ENCODE measurements at places on chromosomes 16 and 17.

GRCh38 chr16:741986-742629 lies 1.3 kb upstream of the CIAO3 start:
- H3K36me3 ChIP-seq, result peaks cover 15% of the 10 kb centered on the region
- no peak overlapping the region for H3K4me3 ChIP-seq
- no peak overlapping the region for H3K27ac ChIP-seq

DNA sequence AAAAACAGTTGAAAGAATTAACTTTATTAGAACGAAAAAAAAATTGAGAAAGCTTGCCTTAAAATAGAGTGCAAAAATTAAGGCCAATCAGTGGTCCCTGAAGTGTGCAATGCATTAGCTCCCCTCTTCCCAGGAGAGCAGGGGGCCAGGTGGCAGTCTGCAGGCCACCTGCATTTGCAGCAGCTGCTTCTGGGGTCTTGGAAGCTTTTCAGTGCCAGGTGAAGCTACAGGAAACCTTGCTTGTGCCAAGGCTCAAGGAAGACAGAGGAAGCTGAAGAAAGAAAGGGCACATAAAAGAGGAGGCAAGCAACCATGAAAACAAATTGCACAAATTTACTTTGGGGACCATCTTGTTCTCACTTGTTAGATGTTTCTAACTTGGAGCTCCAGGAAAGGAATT lies 50.5 kb upstream of the MTMR4 start:
- H3K36me3 ChIP-seq, result no peaks in the 10 kb centered on the region
- no peak overlapping the region for H3K4me3 ChIP-seq
- H3K4me1 ChIP-seq, result no peaks in the 10 kb centered on the region
- no peak for DNase-seq

- H3K4me3 ChIP-seq, result no peak overlapping the region
- H3K36me3 ChIP-seq, result no peaks in the 10 kb centered on the region
- no peak overlapping the region for H3K27ac ChIP-seq
- no peak for DNase-seq
- H3K4me1 ChIP-seq, result peaks cover 34% of the 10 kb centered on the region
Observed at GRCh38 chr16:55144651-55145050, 179.4 kb upstream of the IRX6 start.

GRCh38 chr16:3215601-3216262 lies 19.2 kb downstream of the ZNF200 start:
- H3K4me1 ChIP-seq, result peaks cover 30% of the 10 kb centered on the region
- DNase-seq, result no peak
- H3K36me3 ChIP-seq, result no peaks in the 10 kb centered on the region

GRCh38 chr16:57358527-57359095 lies at the start of gene CCL22:
CCL22 (plus strand) TSS chr16:57358783; CDS start chr16:57358817, 34 bp downstream.
- DNase-seq, result no peak
- no peak within 1 kb of the TSS for H3K27ac ChIP-seq
- no peak within 1 kb of the TSS for H3K4me3 ChIP-seq

- peaks cover 7% of the 10 kb centered on the region for H3K36me3 ChIP-seq
- no peaks in the 10 kb centered on the region for H3K4me1 ChIP-seq
- H3K27ac ChIP-seq, result no peak overlapping the region
Observed at GRCh38 chr16:75351183-75351582, 82.1 kb downstream of the CFDP1 start.

DNA sequence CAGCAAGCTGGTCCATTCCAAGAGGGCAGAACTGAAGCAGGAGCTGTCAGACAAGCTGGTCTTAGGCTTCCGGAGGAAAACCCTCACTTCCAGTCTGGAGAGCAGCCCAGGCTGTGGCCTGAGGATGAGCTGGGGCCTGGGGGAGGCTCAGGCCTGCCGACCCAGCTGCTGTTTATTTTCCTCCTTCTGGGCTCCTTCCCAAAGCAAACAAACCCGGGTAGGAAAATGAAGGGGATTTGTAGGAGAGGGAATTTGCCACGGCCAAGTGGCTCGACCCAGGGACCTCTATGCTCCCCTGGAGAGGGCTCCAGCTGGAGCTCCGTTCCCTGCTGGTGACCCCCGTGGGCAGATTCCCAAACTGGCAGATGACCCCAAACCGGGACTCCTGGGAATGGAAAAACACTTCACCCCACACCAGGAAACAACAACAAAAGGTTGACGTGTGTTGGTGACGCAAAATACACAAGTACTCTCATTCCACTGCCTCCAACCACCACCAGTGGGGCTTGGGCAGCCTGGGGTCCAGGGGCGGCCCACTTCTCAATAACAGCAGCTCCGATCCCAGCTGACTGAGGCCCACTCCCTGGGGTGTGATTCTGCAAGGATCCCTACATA lies 8.8 kb downstream of the JUP start:
- no peak for DNase-seq
- no peak overlapping the region for H3K27ac ChIP-seq
- no peak overlapping the region for H3K4me3 ChIP-seq
- no peaks in the 10 kb centered on the region for H3K36me3 ChIP-seq
- H3K27me3 ChIP-seq, result no peaks in the 10 kb centered on the region

DNA sequence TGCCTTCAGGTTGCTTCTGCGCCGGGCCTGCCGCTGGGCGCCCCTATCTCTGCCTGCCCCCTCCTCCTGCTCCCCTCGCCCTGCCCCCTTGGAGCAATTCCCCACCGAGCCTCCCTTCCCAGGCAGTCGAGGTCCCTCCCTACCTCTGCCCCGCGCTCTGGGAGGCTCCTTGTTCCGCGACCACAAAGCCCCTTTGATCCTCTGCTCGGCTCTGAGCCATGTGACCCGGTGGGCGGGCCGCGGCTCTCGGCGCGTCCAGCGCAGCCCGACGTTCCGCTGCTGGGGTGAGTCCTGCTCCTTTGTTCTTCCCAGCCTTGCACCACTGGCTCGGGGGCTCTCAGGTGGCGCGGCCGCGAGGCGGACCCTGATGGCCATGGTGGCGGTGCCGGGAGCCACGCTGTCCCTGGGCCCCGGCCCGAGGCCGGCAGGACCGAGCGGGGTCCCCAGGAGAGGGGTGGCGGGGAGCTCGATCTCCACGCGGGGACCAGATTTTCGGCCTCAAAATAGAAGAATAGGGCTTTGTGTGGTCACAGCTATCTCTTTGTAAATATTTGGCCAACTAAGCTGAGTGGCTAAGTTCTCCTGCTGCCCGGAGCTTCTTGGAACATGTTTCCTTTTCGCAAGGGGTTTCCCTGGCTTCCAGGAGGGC lies 310.6 kb downstream of the SEC14L1 start:
- H3K36me3 ChIP-seq, result peaks cover 72% of the 10 kb centered on the region
- peaks cover 81% of the 10 kb centered on the region for H3K4me1 ChIP-seq
- peak overlapping the region; percentile 85 for H3K27ac ChIP-seq
- peak; percentile 92 for DNase-seq
- peak overlapping the region; percentile 68 for H3K4me3 ChIP-seq

DNA sequence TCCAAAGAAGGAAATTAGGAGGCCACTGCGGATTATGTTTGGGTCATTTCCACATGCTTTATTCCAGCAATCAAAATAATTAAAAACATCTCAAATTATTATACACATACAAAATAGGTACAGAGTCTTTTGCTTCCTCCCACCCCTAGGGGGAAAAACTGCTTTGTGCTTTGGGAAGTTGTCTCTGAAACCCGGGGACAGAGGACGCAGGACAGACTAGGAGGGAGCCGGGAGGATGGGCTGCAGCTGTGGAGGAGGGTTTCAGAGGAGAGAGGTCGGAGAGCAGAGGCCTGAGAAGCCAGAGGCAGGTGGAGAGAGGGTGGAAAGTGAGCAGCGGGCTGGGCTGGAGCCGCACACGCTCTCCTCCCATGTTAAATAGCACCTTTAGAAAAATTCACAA lies 17.4 kb downstream of the COL1A1 start:
- H3K4me3 ChIP-seq, result no peak overlapping the region
- H3K27me3 ChIP-seq, result peaks cover 7% of the 10 kb centered on the region
- 0 out of 2 replicates have a peak, but pooled peaks cover 3% of the 10 kb centered on the region for H3K4me1 ChIP-seq
- no peaks in the 10 kb centered on the region for H3K36me3 ChIP-seq
- DNase-seq, result no peak

DNA sequence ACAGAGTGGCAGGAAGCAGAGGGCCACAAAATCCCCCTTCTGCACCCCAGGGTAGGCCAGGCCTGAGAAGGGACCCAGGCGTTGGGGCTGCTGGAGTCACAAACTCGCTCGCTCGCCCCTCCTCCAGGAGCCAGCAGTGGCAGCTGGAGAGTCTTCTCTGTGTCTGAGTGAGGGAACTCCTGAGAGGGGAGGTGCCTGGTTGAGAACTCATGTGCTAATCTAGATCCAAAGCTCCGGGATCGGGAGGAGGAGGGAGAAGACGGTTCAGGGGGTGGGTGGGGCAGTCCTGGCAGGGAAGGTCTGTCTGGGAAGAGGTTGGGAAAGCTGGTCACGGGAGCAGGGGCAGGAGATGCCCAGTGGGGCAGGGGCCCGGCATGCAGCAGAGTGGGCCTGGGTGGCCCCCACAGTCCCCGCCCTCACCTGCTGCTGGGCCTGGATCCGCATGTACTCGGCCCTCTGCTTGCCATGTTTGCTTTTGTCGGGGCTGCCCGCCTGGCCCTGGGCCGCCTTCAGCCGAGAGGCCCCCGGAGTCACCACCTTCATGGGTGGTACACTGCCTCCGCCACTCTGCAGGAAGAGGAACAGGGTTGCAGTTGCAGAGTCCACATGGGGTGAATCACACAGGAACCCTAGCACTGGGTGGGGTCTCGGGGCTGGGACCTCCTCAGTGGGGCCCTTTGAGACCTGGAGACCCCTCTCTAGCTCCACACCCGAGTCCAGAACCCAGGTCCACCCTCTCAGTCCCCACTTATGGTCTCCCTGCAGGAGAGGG lies 62.2 kb downstream of the SRCIN1 start:
- H3K27me3 ChIP-seq, result no peaks in the 10 kb centered on the region
- H3K4me3 ChIP-seq, result no peak overlapping the region
- no peak for DNase-seq
- H3K27ac ChIP-seq, result no peak overlapping the region
- no peaks in the 10 kb centered on the region for H3K4me1 ChIP-seq
- H3K36me3 ChIP-seq, result no peaks in the 10 kb centered on the region

GRCh38 chr17:63579633-63580032 lies 21.1 kb upstream of the TACO1 start:
- H3K36me3 ChIP-seq, result peaks cover 68% of the 10 kb centered on the region
- H3K4me1 ChIP-seq, result peaks cover 3% of the 10 kb centered on the region
- no peaks in the 10 kb centered on the region for H3K27me3 ChIP-seq
- no peak overlapping the region for H3K4me3 ChIP-seq
- H3K27ac ChIP-seq, result no peak overlapping the region
- DNase-seq, result no peak

DNA sequence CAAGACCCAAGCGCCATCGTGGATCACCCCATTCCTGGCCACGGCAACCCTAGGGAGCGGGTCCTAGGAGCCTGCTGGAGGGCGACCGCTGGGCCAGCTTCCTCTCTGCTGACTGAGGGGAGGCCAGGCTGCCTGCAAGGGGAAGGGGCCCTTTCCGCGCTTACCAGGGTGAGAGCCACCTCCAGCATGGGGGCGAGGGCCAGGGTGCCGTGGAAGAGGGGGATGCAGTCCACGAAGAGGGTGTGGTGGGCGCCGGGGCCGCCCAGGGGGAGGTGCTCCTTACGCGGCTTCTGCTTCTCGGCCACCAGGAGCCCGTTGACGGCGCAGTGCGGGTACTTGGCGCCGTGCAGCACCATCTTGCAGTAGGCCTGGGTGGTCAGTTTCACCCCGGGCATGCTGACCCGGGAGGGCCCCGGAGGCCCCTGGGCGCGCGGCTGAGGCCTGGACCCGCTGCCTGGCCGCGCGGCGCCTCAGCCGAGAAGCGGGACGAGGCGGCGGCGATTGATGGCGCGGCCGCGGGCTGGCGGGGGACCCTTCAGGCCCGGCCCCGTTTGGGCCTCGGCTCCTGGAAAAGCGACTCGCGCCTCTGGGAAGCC lies 345 bp downstream of the EMC8 start:
- H3K27ac ChIP-seq, result peak overlapping the region; percentile 57
- peak; percentile 50 for DNase-seq
- H3K4me3 ChIP-seq, result peak overlapping the region; percentile 75
- peaks cover 70% of the 10 kb centered on the region for H3K36me3 ChIP-seq
- peaks cover 54% of the 10 kb centered on the region for H3K4me1 ChIP-seq

- DNase-seq, result peak; percentile 74
- no peaks in the 10 kb centered on the region for H3K27me3 ChIP-seq
- peaks cover 40% of the 10 kb centered on the region for H3K36me3 ChIP-seq
- H3K27ac ChIP-seq, result peak overlapping the region; percentile 1
Observed at GRCh38 chr16:29811170-29811895, 660 bp upstream of the PRRT2 start.

DNA sequence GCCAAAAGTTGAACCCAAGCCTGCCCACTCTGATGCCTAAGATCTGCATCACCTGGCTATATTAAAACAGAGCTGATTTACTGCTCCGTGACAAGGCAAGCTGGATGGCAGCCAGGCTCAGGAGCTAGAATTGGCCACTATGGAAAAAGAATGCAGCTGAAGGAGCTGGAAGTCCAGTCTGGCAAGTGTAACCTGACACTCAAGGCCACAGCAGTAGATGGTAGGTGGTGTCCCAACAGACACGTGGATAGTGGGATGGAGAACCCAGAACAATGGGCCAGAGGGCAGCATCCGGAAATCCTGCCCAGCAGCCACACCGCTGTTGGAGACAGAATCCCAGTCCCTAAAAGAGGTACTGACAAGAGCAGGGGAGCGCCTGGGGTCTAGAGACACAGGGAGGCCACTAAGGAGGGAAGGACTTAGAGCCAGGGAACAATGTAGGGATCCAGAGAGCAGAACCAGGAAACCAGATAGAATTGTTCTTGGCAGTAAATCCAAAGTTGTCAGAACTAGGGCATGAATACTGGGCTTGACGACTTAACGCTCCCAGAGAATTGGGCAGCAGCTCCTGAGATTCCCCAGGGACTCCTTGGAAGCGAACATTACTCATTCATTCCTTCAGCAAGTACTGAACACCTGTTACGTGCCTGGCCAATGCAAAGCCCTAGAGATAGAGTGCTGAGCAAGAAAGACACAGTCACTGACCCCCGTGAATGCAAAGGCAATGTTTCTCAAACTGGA lies 85.7 kb downstream of the CDYL2 start:
- no peaks in the 10 kb centered on the region for H3K4me1 ChIP-seq
- H3K27ac ChIP-seq, result no peak overlapping the region
- DNase-seq, result no peak
- no peaks in the 10 kb centered on the region for H3K36me3 ChIP-seq

DNA sequence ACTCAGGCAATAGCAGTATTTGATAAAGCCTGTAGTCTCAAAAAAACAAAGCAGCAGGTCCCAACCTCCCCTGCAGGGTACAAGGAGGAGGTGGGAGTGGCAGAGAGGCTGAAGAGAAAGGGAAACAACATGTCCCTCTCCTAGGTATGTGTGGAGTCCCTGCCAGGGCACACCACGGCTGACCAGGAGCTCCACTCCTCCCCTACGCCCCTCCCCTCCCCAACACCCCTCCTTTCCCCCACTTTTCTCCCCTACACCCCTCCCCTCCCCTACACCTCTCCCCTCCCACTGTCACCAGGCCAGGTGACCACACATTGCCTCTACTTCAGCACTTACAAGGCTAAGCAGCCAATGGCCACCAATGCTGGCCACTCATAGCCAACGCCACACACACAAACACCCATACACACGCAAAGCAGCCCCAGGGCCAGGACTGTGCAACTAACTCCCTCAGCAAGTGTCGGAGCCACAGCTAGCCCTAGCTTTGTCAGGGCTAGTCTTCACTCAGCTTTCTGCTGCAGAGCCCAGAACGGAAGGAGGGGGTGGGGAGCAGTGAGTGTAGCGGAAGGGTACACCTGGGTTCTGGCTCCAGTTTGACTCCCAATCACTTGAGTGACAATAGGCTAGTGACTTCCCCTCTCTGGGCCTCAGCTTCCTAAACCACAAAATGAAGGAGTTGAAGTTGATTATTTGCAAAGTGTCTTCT lies 8.2 kb downstream of the CAVIN1 start:
- peak; percentile 90 for DNase-seq
- peaks cover 17% of the 10 kb centered on the region for H3K4me1 ChIP-seq
- H3K4me3 ChIP-seq, result no peak overlapping the region
- peak overlapping the region; percentile 65 for H3K27ac ChIP-seq

- H3K4me3 ChIP-seq, result no peak overlapping the region
- no peaks in the 10 kb centered on the region for H3K4me1 ChIP-seq
- DNase-seq, result no peak
- H3K27ac ChIP-seq, result no peak overlapping the region
- peaks cover 6% of the 10 kb centered on the region for H3K27me3 ChIP-seq
Observed at GRCh38 chr16:71296584-71297340, 7.6 kb upstream of the CMTR2 start.

Measured in DND-41 (cell line).